Spinal cord (tissue), 10 donors: ENCODE measurements at places on chromosomes 2 and 18.
A peak's percentile ranks its signal among the peaks of the same experiment; 100 is the strongest.

GRCh38 chr18:22226801-22227200, 57.4 kb downstream of the GATA6 start:
- no peak overlapping the region for H3K4me3 ChIP-seq
- H3K4me1 ChIP-seq = no peaks in the 10 kb centered on the region
- no peaks in the 10 kb centered on the region for H3K36me3 ChIP-seq
- H3K27me3 ChIP-seq = no peaks in the 10 kb centered on the region

GRCh38 chr18:76376668-76377358, 118.2 kb downstream of the ZNF516 start:
- DNase-seq = no peak
- no peak overlapping the region for H3K27ac ChIP-seq
- H3K27me3 ChIP-seq = no peaks in the 10 kb centered on the region

- no peak for DNase-seq
- peaks cover 13% of the 10 kb centered on the region for H3K4me1 ChIP-seq
- no peak overlapping the region for H3K27ac ChIP-seq
- H3K4me3 ChIP-seq = no peak overlapping the region
Measured at GRCh38 chr2:238902285-238902684, 54.4 kb downstream of the TWIST2 start.

GRCh38 chr18:76465630-76466409, 29.2 kb downstream of the ZNF516 start:
- no peaks in the 10 kb centered on the region for H3K27me3 ChIP-seq
- H3K27ac ChIP-seq = no peak overlapping the region
- H3K4me3 ChIP-seq = no peak overlapping the region
- no peak for DNase-seq

DNA sequence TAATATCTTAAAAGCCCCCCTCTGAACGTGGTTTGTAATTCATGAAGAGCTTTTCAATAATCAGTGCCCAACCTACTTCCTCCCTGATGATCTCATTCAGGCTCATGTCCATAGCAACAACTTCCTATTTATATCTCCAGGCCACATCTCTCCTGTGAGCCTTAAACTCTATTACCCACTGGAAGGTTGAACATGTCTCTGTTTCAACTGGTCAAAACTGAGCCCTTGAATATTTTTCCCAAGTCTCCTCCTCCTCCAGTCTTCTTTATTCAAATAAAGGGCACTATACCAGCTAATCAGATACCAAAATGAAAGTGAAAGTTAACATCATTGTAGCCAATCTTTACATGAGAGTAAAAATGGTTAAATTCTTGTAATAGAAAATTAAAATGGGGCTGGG, 63.7 kb upstream of the ITGA4 start:
- no peak overlapping the region for H3K4me3 ChIP-seq
- no peak for DNase-seq
- no peak overlapping the region for H3K27ac ChIP-seq
- H3K27me3 ChIP-seq = no peaks in the 10 kb centered on the region

DNA sequence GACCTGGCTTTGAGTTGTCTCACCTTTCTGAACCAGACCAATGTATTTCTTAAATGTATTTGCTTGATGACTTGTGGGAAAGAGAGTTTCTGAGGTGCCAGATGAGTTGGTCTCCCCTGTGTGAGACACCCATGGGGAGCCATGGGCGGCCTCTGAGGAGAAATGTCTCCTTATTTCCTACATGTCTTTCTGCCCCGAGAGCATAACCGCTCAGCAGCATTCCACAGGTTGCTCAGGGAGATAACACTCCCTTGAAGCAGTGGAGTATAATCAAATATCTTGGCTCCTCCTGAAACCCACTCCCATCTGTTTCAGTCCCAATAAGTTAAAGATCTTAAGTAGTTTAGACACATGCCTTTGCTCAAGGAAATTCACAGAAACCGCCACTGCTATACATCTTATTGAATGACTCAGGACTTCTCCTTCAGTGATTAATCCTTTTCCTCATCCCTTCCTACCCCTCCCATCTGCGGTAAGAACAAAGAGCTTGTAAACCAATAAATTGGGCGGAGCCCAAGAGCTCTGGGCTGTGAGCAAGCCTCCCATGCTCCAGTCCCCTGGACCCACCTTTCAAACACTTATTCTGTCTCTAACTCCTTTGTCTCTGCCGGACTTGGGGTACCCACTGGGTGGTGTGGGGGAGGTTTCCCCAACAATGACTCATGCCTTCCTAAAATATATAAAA, 285.5 kb upstream of the LRRTM4 start:
- H3K4me1 ChIP-seq = no peaks in the 10 kb centered on the region
- H3K27ac ChIP-seq = no peak overlapping the region
- no peaks in the 10 kb centered on the region for H3K36me3 ChIP-seq
- no peak overlapping the region for H3K4me3 ChIP-seq

DNA sequence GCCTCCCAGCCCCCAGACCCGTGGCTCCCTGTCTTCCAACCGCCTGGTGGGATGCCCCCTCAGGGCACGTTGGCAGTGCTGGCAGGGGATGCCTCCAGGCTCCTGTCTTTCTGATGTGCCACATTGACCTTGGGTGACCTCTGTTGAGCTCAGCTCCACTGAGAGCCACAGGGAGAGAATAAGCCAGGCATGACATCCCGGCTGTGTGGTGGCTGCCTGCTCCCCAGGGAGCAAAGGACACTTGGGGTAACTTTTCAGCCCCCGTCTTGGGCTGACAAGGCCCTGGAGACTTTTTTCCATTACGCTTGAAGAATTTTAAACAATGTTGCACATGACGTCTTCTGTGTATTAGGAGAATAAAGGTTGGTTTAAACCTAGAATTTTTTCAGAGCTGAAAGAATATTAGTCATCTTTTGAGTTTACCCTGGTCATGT, 246.0 kb downstream of the TSN start:
- H3K27me3 ChIP-seq = no peaks in the 10 kb centered on the region
- H3K4me1 ChIP-seq = no peaks in the 10 kb centered on the region
- no peak overlapping the region for H3K4me3 ChIP-seq
- no peaks in the 10 kb centered on the region for H3K36me3 ChIP-seq
- no peak overlapping the region for H3K27ac ChIP-seq

- peaks cover 4% of the 10 kb centered on the region for H3K27me3 ChIP-seq
- no peak overlapping the region for H3K4me3 ChIP-seq
- DNase-seq = peak; percentile 47
- H3K36me3 ChIP-seq = no peaks in the 10 kb centered on the region
- peaks cover 24% of the 10 kb centered on the region for H3K4me1 ChIP-seq
- no peak overlapping the region for H3K27ac ChIP-seq
Measured at GRCh38 chr18:49645841-49646351, 84.0 kb downstream of the LIPG start.

DNA sequence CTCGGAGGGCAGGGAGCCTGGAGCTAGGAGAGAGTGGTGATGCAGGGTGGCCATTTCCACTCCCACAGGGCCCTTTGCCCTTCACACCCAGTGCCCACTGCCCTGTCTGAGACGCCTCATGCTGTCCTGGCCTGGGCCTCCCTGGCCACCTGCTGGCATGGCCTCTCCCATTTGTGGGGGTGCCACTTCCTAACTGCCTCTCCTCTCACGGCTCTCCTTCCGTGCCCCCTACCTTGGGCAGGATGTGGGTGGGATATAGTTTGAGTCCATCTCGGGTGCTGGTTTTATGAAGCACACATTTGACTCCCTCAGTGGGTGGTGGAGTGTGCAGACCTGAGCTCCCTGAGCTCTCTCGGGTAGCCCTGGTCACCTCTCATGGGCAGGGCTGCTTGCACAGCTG, 46.0 kb downstream of the DGKD start:
- no peak overlapping the region for H3K4me3 ChIP-seq
- H3K27me3 ChIP-seq = no peaks in the 10 kb centered on the region
- H3K36me3 ChIP-seq = peaks cover 20% of the 10 kb centered on the region
